ENCODE measurements at places on chromosomes 11 and 22.

DNA sequence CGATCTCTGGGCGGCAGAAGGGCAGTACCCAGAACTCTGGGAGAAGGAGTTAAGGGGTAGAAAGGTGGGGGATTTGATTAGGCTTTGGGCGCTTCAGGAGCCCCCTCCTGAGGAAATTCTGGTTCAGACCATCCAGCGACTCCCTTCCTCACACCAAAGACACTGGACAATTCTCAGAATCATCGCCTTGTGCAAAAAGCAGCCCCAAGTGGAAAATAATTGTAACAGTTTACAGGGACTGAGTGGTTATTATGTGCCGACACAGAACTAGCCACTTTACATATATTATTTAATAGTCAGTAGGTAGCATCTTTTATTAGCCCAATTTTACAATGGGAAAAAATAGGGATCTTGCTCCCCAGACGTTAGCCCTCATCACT, 662 bp upstream of the TRIM3 start:
- no peak for DNase-seq

- no peak for DNase-seq
Measured at GRCh38 chr11:8908099-8908498, 2.9 kb upstream of the AKIP1 start.

DNA sequence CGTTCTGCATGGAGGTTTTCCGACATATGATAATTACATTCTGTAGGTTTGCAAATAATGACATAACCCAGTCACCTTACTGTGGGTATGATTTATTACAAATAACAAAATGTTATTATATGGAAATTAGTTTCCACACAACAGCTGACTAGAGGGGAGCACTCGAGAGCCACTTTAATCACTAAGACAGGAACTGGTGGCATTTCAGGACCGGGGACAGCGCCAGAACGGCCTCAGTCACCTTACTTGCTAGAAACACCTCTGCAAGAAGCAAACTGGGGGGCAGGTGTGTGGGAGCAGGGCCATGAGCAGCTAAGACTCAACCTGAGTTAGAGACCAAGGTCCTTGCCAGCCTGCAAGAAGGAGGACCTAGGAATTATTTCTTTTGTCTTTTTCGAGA, 199.9 kb downstream of the DSCAML1 start:
- no peak for DNase-seq

- no peak for DNase-seq
Measured at GRCh38 chr11:30381879-30382278, 59.0 kb downstream of the ARL14EP start.

DNA sequence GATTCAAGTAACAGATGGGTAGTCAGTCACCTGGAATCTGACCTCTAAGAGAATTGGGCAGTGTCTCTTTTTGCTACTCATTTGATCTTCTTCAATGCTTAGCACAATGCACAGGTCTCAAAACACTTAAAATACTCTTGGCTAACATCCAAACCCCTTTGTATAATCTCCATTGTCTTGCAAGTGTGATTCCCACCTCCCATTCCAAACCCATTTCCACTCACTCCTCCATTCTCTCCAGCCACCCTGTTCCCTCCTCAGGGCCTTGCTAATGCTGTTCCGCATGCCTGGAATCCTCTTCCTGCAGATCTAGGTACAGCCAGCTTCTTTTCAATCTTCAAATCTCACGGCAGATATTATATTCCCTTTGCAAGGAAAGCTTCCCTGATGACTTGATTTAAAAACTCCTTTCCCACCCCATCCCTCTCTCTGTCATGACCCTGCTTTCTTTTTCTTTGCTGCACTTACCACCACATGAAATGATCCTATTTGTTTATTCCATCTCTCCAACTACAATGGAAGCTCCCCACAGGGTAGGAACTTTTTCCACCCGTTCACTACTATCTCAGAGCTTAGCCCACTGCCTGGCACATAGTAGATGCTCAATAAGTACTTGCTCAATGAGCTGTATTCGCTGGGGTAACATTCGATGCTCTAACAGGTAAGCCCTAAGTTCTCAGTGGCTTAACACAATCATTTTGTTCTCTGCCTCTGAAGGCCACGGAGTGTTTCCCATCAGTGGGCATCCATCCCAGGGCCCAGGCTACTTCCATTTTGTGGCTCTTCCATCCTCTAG, 121.7 kb downstream of the MN1 start:
- no peak for DNase-seq

DNA sequence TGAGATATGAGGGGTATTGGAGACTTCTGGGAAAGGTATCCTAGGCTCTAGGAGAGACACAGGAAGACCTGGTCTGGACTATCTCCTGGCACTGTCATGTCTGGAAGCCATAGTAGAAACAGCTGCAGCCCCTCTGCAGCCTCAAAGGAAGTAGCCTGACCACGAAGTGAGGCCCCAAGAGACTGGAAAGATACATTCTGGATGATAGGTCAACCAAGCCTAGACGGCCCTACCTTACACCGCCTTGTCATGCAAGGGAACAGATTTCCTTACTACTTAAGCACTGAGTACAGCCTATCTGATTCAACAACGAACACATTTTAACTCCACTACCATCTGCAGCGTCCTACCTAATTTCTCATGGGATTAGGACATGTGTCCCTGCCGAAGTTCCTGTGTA, 31.1 kb downstream of the UQCR10 start:
- DNase-seq: no peak

- DNase-seq: no peak
Measured at GRCh38 chr22:29043906-29044575, 17.6 kb downstream of the C22orf31 start.

GRCh38 chr11:74446532-74446938, 20.8 kb downstream of the KCNE3 start:
- no peak for DNase-seq

- DNase-seq: no peak
Measured at GRCh38 chr22:17997456-17997855, 26.9 kb downstream of the MICAL3 start.

DNA sequence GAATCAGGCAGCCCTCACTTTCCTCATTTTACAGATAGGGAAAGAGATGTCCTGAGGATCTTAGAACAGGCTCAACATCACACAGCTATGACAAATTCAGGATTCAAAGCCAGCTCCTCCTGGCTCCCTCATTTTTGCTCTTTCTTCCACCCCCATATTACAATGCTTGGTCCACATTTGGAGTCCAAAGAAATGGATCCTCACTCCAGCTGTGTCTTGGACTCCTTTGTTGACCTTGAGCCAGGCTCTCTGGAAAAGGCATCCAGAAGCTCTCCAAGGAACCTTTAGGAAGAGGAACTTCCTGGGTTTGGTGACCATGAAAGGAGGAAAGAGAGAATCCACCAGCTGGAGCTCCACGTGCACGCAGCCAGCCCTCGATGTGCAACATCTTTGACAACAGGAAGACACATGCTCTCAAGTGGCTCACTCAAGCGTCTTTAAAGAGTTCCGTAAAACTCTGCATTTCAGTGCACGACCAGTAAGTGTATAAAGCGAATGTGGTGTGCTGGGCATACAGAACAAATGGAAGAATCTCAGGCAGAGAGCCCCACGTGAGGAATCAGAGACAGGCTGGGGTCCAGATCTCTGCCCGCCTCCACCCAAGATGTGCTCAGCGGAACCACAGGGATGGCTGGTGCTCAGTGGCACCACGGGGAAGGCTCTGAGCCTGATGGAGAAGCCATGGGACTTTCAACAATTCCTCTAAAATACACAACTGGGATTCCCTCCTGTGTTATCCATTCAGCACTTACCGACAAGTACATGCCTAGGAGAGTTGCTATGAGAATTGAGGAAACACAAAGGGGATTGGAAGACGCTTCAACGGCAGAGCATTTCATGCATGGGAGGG, 48.4 kb downstream of the ISX start:
- DNase-seq: no peak

GRCh38 chr11:74014880-74015279, 6.0 kb upstream of the UCP3 start:
- no peak for DNase-seq

DNA sequence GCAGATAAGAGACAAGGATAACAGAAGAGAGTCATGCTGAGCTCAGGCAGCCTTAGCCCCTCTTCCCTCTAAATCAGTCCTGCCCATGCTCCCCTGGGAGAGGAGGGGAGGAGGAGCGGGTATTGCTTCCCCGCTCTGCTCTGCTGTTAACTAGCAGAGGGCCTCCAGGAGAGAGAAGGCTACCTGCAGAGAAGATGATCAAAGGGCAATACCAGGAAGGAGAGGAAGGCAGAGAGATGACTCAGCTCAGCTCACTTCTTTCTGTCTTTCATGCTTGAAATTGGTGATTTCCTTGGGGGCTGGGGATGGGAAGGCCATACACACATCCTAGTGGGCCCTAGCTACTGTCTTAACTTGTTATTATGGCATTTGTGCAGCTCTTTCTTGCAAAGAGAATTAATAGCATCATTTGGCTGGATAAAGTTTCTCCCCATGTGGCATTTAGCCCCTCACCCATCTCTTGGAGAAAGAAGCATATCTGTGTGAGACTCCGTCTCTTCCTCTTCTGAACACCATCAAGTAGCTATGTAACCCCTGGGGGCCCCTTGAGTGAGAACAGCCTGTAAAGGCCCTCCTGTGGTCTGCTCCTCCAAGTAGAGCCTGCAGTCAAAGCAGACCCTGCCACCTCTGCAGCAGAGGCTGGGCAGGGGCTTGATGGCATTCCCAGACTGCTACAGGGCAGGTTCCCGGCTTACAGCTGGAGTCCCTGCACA, 33.4 kb upstream of the AMOTL1 start:
- DNase-seq: no peak
